ENCODE measurements at places on chromosomes 1 and 21.

- no peak for DNase-seq
Observed at GRCh38 chr1:35864813-35865212, 18.2 kb upstream of the AGO1 start.

GRCh38 chr1:205220421-205220820 is 7.3 kb upstream of the TMCC2 start:
- no peak for DNase-seq

DNA sequence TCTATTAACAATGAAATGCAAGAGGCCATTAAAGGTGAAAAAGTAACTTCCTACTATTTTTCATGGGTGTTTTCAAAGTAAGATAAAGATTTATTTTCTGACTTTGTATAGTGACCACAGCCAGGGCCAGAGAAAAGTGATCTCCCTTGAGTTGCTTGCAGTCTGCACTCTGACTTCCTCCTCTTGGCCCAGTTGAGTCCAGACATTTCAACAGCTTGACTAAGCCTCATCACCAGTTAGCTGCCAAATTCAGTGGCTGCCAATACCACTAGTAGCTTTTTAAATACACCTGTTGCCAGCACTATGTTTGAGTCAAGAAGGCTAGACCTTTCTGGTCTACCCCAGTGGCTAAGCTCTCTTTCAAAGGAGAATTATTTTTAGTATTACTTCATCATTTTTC is 3.7 kb upstream of the NEK7 start:
- DNase-seq: no peak

- DNase-seq: no peak
Observed at GRCh38 chr1:64539289-64539688, 69.4 kb downstream of the CACHD1 start.

- no peak for DNase-seq
Observed at GRCh38 chr21:28858424-28858823, 134.3 kb downstream of the LTN1 start.

All from cortex of kidney (tissue), 1 donor.